ENCODE measurements at places on chromosomes 11 and 22.
A peak's percentile ranks its signal among the peaks of the same experiment; 100 is the strongest.

DNA sequence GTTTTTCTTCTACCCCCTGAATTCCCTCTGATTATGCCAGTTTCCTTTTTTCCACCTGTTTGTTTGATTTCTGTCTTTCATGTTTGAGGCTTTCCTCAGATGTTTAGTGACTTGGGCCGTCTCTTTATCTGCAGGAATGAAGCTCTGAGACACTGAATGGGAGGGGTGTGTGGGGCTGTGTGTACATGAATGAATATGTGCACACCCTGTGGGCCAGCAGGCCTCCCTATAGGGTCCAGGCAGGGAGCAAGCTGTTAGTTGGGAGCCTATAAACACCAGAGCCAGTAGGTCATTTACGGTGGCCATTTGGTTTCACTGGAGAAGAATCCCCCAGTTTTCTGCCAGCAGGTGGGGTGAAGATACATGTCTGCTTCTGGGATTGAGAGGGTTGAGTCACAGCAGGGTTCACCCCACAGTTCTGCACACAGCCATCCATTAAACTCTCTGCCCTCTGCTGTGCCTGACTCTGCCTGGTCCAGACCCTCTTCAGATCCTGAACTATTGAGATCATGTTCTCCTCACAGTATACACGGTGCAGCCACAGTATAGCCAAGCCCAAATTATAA lies 34.8 kb downstream of the BARX2 start:
- DNase-seq, result no peak

DNA sequence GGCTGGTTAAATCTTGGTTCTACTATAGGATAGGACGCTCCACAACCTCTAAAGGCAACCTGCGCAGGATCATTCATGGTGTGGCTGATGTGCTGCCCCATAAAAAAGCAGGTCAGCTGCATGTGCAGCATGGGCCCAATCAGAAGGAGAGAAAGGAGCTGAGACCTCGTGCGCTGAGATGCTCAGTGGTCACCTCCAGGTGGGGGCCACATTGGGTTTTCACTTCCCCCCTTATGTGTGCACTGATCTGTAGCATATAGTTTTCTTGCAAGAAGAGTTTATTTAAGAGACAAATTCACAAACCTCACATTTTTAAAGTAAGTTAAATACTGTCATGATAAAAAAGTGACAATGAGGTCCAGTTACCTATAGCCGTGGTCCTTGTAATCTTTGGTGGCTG lies 24.3 kb downstream of the SERPIND1 start:
- DNase-seq, result no peak

DNA sequence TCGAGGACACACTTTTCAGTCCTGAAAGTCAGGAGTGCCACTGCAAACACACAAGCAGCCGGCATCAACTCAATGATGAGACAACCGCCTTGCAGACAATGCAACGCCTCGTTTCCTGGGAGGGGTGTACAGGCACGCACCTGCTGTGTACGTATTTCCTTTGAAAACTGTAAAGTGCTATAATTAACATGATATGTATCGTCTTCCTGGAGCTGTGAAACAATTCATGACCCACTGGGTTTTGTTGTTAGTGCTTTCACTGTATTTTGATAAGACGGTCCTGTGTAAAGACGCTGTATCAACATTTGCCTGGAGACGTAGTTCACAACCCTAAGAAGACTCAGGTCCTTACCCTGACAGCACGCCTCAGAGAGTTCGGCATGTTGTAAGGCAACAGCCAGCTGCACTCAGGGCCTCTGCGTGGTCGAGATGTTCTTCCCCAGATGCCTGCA lies 105.7 kb upstream of the ANO1 start:
- DNase-seq, result no peak

DNA sequence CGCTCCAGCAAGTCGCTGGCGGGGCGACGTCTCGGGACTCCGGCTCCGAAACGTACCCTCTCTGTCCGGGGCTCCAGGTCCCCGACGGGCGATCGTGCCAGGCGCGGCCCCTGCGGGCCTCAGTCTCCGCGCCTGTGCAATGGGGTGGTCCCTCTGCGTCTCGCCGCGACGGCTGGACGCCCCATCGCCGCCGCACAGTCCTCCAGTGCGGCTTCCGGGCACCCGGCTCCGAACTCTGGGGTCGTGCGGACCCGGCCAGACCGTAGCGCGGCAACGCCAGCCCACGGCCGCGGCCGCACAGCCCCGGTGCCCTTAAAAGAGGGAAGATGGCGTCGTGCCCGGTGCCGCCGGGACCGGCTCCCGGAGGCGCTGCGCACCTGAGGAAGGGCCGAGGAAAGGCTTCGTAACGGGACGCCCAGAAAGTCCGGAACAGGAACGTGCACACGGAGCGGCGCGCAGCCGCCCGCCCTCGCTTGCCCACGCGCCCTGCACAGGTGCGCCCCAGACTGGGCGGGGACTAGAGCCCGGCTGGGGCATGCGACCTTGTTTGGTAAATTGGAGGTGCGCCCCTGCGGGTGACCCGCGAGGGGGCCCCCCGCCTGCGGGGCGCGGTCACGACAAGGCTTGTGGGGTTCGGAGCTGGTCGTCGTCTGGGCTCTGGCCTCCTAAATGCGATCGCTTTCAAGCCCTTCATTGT lies 525 bp downstream of the BIK start:
- DNase-seq, result peak; percentile 10

- DNase-seq, result peak; percentile 84
Observed at GRCh38 chr11:47177229-47177845, 658 bp upstream of the ARFGAP2 start.

DNA sequence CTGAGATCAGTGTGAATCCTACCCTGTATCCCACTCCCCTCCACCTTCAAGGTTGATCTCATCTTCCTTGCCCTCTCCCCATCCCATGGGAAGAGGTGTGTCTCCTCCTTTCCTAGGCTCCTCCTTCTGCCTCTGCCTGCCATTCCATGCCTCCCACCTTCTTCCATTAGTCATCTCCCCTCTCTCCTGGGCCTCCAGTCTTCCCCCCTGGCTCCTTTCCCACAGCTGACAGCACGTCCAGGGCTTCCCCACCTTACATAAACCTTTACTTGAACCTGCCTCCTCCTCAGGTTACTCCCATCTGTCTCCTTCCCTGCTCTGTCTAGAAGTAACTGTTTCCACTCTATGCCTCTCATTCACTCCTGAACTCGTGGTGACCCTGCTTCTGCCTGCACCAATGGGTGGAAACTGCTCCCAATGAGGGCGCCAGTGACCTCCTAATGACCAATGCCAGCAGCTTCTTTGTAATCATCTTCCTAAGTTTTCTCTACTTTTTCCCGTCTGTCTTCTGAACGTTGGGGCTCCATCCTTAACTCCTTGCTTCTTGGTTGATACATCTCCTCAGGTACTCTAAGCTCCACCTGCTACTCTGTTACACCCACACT lies 266.9 kb upstream of the NARS2 start:
- no peak for DNase-seq

- no peak for DNase-seq
Observed at GRCh38 chr11:113493206-113493605, 18.0 kb upstream of the DRD2 start.

DNA sequence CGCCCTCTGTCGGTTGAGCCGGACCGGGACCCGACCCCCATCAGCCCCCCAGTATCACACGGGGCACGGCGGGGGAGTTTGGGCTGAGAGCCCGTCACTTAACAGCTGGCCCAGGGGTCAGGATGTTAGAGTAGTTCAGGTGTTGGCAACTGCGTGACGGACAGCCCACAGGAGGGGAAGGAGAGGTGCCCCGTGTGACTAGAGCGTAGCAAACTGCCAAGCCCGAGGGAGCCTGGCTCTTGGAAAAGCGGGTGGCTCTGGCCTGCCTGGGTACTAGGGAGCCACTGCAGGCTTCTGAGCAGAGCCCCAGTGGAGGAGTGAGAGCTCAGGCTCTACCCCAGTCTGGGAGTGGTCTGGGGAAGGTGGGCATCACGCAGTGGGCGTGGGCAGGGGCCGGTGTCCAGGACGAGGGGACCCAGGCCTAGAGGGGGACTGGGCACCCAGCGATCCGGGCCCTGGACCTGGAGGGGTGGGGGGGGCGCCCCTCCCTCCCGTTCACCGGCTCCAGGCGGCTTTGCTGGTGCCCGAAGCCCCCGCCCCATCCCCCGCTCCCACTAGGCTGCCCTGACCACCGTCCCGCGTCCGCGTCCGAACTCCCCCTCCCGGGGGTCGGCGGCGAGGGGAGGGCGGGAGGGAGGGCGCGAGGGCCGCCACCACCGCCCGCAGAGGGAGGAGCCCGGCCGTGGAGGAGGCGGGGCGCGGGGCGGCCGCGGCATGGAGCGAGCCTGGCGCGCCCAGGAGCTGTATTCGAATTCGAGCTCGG lies 24.4 kb downstream of the SHANK3 start:
- no peak for DNase-seq

DNA sequence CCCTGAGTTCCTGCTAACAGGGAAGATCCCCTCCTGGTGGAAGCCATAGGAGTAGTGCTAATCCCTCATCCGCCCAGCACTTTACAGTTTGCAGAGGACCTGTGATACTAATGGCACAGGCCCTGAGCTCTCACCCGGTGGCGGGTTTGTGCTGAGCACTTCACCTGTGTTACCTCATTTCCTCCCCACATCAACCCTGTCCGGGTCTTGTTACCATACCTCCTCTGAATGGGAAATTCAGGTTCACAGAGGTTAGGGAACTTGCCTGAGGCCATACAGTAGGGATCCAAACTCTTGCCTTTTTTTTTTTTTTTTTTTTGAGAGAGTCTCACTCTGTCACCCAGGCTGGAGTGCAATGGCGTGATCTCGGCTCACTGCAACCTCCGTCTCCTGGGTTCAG lies 25.2 kb downstream of the CAPN1 start:
- no peak for DNase-seq

DNA sequence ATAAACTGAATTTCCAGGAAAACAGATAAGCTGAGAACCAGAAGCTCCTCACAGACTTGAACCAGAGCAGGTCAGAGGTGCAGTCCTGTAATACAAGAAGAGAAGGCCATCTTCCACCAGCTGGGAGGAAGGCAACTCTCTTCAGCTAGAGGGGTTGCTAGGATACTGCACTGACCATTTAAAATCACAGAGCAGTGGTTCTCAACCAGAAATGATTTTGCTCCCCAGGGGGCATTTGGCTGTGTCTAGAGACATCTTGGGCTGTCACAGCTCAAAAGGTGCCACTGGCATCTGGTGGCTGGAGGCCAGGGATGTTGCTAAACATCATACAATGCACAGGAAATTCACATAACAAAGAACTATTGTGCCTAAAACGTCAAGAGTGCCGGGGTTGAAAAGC lies 17.2 kb downstream of the OPCML start:
- no peak for DNase-seq

DNA sequence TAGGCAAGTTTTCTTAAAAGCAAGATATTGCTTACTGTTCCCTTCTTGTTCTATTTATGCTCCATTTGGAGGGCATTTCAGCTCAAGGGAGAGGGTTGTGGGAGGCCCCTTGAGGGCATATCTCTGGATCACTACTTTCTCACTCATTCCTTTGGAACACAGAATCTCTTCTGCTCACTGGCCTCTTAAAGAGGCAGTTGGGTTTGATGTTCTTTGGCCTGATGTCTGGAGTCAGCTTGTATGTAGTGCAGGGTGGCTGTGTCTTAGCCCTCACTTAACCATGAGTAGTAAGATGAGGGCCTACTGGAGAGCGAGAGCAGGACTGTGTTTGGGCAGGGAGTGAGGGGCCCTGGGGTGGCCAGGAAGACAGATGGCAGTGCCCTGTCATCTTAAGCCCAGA lies 3.6 kb downstream of the INCENP start:
- no peak for DNase-seq

DNA sequence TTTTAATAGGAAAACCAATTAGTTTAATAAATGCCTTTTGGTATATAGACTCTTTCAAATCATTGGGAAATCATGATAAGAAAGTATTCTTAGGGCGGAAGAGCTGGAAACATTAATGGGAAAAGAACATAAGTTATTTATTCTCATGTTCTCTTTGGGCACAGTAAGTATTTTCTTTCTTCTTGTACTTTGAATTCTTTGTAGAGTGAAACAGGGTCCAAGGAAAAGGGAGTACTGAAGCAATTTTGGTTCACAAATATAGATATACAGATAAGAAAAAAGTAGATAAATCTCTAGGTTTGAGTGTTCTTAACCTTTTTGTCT lies 123.2 kb downstream of the MICAL2 start:
- no peak for DNase-seq

DNA sequence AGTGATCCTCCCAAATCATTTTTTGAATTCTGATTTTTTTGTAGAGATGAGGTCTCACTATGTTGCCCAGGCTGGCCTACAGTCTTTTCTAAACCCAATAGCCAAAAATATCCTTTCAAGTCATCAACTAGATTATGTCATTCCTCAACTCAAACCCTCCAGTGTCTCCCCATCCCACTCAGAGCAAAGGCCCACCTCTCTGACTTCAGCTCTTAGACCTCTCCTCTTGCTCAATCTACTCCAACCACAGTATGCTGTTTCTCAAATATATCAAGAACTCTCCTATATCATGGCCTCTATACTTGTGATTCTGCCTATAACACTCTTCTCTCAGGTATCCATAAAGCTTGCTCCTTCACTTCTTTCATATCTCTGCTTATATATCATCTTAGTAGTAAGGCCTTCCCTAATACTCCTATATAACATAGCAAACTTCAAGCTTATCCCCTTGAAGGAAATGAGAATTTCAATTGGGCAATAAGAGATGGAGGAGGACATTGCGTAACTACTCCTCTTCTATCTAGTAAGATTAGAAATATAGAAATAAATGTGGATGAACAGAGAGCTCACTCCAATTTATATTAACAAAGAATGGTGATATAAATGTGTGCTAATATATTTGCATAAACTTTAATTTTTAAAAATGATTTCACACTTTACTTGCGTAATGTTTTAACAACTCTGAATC lies 24.5 kb downstream of the DLG2 start:
- DNase-seq, result no peak

DNA sequence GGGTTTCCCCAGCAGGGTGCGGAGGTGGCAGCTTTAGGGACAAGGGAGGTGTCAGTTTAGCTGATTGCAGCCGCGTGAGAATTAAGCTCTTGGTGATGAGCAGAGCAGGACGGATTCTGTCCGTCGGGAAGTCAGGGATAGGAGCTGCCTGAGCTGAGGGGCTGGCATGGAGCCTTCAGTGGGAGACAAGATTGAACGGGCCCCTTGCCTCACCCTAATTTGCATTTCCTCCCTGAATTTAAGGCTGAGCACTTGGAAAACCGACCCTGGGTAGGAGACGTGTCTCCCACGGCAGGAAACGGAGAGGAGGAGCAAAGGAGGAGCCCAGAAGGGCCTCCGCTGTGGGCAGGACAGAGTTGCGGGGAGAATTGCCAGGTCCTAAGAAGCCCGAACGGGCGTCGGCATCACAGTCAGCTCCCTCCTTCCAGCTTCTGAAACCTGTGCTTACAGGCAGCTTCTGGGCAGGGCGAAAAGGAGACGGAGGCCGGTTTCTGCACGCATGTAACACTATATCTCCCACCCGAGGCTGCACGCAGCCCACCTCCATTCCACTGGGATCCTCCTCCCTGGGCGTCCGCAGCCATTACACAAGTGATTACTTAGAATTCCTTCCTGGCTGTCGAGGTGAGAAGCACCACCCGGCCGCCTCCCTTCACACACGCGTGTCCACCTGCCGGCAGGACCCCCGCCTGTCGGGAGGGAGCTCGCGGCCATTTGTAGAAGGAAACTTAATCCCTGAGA lies 345.8 kb downstream of the BRD1 start:
- no peak for DNase-seq
